IgD-negative memory B cell (primary cell): ENCODE measurements at places on chromosomes 5 and 9. TPM values are rescaled to one million over a fixed set of nuclear protein-coding genes. Genes with fewer than 3 reads are reported as not detected.

The ST8SIA4 gene
- polyA plus RNA-seq, result 24.2 TPM

The HTR1A gene
- polyA plus RNA-seq, result not detected

The TAF11L5 gene
- polyA plus RNA-seq, result not detected

The FAT2 gene
- polyA plus RNA-seq, result not detected

The PPIP5K2 gene
- polyA plus RNA-seq, result 25.9 TPM

The S100Z gene
- 5.3 TPM for polyA plus RNA-seq

The PCDHA11 gene
- polyA plus RNA-seq, result not detected

The NME5 gene
- polyA plus RNA-seq, result not detected

The DNAI1 gene
- not detected for polyA plus RNA-seq

The BTNL3 gene
- polyA plus RNA-seq, result not detected

The HAND1 gene
- not detected for polyA plus RNA-seq

The HTR4 gene
- not detected for polyA plus RNA-seq

The C5orf46 gene
- not detected for polyA plus RNA-seq

The ESM1 gene
- polyA plus RNA-seq, result 0.10 TPM
